HEK293T (cell line): ENCODE measurements at places on chromosomes 1 and 21.

DNA sequence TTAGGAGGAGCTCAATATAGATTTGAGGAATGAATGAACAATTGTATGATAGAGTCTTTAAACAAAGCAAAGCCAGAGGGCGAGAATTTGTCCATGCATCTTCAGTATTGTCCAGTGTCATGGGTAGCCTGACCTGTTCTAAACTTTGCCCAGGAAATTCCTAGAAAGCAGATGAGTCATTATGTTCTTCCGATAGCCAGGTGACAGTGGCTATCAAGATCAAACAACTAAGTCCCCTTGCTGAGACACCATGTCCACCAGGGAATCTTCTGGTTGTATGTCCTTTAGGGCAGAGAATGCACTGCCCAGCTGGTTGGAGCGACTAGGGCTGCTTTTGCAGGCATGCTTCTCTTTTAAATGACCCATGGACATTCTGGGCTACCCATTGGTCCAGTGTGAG is 1.8 kb upstream of the SLC26A9 start:
- DNase-seq: no peak

- DNase-seq: no peak
Observed at GRCh38 chr1:27992276-27992675, 32.5 kb downstream of the XKR8 start.

GRCh38 chr21:26935977-26936376 is 30.9 kb downstream of the ADAMTS5 start:
- DNase-seq: no peak

GRCh38 chr1:13737398-13737797 is 37.4 kb downstream of the PRDM2 start:
- DNase-seq: no peak

- no peak for DNase-seq
Observed at GRCh38 chr1:34101151-34101550, 63.9 kb downstream of the CSMD2 start.

GRCh38 chr1:209076688-209077087 is 506.8 kb upstream of the CAMK1G start:
- DNase-seq: no peak

GRCh38 chr1:78587211-78587610 is 33.0 kb upstream of the IFI44L start:
- no peak for DNase-seq

DNA sequence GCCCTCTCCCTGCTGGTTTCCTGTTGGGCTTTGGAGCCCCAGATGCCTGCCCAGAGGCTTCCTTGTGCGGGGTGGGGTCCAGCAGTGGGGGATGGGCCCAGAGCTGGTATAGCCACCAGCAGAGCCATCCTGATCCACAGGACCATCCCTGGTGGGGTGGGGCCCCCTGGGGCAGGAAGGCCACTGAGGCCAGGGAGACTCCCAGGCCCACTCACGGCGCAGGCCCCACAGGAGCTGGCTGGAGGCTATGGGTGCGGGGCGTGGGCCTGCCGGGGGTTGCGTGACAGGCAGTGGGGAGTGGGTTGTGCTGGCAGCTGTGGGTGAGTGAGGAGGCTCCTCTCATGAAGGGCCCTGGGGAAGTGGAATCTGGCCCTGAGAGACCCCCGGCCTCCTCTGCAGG is 5.7 kb downstream of the LRRC3 start:
- no peak for DNase-seq

DNA sequence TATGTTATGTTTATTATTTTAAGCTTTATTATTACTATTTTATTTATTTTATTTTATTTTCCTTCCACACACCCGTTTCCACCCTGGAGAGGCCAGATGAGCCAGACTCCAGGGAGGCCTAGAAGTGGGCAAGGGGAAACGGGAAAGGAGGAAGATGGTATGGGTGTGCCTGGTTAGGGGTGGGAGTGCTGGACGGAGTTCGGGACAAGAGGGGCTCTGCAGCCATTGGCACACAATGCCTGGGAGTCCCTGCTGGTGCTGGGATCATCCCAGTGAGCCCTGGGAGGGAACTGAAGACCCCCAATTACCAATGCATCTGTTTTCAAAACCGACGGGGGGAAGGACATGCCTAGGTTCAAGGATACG is 468 bp upstream of the MX1 start:
- DNase-seq: no peak

GRCh38 chr1:159853417-159854115 is 8.9 kb downstream of the VSIG8 start:
- DNase-seq: no peak

GRCh38 chr1:190403402-190403801 is 74.3 kb downstream of the BRINP3 start:
- no peak for DNase-seq

GRCh38 chr21:31622397-31622796 is 37.1 kb upstream of the SOD1 start:
- no peak for DNase-seq

DNA sequence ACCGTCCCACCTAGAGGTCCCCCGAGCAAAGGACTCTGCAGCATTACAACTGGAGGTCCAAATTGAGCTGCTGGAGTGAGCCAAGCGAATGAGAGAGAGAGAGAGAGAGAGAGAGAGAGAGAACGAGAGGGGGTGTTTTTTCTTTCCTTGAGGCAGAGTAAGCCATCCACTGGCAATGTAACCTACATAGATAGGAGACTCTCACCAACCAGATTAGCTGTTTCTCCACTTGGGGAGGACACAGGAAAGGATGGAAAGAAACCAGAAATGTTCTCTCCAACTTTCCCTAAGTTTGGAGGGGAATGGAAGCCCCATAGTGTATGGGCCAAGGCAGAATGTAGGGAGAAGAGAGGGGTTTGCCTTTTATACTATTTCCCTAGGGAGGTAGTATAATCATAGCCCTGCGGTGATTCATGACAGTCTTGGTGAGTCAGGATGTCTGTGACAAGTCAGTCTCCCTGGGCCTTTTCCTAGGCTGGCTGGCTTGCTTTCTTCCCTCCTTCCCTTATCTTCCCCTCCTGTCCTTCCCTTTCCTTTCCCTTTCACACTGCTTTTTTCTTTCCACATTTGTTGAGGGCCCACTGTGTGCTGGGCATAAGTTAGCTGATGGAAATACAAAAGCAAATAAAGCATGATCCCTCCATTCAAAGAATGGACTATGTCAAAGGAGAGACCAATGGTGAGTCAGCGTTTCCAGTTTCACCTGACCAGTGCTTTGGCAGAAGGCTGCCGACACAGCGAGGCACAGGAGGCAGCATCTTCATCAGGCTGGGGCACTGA is 7.1 kb downstream of the FNDC7 start:
- DNase-seq: no peak

- no peak for DNase-seq
Observed at GRCh38 chr1:172338295-172338735, 82.2 kb upstream of the C1orf105 start.

GRCh38 chr21:26148071-26148839 is 22.3 kb downstream of the APP start:
- DNase-seq: no peak

DNA sequence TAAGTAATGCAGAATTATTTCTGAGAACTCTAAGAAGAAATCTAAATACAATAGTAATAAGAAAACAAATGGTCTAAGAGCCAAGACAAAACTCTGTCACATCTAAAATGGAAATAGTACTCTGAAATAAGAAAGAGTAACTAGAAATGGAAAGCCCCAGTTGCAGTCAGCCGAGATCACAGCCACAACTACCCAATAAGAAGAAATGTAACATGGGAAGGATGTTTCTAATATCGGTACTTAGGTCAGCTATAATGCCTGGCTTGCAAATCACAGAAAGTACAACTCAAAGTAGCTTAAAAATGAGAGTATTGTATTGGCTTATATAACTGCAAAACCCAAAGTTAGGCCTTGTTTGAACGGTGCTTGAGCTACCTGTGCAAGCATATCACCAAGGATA is 58.6 kb upstream of the USP25 start:
- no peak for DNase-seq

DNA sequence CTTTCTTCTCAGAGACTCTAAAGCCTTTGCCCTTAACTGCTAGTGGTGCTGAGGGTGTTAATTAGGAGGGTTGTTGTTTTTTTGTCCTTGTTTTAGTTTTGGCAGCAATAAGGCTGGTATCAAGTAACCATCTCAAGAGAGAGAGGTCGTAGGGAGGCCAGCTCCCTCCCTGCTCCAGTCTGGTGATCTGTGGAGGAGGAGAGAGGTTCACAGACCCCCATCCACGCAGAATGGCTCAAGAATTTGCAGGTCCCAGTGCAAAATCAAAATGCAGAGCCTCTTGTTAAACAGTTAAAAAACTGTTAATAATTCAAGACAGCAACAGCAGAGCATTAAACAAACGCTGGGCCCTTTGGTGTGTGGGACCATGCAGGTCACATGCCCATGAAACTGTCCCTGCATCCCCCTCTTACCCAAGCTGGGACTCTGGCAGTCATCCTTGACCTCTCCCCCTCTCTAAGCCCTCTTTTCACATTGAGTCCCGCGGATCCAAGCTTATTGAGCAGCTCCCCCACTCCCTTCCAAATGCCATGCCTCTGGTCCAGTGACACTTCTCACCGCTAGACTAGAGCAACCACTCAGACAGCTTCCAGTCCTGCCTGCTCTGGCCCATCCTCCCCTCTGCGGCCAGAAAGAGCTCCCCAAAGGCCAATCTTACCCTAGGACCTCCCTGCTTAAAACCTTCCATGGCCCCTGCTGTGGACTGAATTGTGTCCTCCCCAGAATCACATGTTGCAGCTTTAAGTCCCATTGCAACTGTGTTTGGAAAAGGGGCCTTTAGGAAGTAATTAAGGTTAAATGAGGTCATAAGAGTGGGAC is 47.7 kb upstream of the RPL11 start:
- DNase-seq: no peak

GRCh38 chr1:200739702-200740570 is 1.2 kb downstream of the CAMSAP2 start:
- no peak for DNase-seq

DNA sequence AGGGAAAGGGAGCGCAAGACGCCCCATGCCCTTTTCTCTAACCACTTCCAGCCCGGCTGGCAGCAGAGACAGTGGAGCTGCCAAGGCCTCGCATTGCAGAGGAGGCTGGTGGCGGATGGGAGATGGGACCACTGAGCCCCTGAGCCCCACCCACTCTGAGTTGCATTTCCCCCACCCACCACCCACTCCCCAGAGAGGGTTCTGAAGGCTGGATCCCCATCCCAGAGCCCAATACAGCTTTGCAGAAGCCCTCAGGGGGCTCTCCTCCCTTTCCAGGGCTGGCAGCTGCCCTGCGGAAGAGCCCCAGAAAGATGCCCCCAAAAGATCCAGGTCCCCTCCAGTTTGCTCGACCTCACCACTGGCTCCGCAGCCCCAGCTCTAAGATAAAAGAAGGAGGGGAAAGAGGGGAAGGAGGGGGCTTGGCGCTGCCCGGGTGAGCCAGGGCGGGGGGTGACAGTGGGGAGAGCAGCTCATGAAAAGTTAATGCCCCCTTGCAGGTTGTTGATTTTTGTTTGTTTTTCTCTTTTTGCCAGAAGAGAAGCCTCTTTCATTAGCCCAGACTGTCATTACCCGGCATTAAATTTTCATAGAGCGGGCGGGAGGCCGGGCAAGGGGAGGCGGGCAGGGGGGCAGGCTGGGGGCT is 38.4 kb upstream of the CASZ1 start:
- no peak for DNase-seq

DNA sequence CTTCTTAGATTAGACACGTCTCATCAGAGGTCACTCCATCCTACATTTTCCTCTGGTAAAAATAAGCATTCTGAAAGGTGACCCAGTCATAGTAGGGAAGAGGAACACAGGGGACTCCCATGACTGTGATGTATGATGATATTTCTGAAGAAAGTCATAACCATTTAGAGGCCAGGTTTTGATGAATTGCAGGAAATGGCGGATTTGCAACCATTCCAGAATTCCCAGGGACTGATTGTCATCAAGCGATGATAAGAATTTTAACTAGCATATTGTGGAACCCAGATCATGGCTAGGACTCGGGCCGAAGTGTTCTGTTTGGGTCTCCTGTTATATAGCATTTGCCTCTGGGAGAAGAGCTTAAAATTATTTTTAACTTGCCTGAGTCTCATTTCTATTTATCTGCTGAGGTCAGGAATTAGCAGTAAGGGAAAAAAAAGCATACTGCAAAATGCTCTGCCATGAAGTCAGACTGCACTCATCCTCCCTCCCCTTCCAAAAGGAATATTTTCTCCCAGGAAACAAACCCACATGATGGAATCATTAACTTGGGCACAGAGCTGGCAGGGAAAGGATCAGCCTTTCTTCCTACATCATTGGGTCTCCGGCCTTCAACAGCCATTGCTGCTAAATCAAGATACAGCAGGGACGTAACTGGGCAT is 286.7 kb downstream of the HLX start:
- DNase-seq: no peak

DNA sequence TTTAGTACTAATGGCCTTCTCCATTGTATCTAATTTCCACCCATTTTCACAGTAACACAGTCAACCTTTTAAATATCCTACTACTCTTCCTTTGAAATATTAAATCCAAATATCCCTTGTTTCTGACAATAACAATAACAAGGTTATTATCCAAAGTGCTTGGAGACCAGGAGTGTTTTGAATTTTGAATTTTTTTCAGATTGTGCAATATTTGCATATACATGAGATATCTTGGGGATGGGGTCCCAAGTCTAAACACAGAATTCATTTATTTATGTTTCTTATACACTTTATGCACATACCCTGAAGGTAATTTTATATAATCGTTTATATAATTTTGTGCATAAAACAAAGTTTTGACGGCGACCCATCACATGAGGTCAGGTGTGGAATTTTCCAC is 17.5 kb downstream of the DMAP1 start:
- no peak for DNase-seq

GRCh38 chr21:38277501-38278131 is 20.8 kb downstream of the KCNJ15 start:
- DNase-seq: no peak

DNA sequence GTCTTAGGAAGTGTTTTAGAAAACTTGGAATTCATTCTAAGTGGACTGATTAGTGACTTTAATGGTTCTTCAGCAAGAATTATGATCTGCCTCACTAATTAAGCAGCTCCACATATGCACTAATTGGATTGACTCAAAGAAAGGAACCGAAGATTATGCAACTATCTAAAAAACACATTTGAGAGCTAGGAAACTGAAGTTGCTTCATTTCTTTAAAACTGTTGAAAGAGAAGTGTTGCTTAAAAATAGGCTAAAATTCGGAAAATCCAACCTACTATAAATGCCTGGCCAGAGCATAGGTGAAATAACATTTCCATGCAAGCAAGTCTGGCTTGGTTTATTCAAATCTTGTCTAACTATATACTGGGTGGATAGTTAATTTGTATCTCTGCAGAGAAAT is 502.9 kb upstream of the ZRANB2 start:
- DNase-seq: no peak

GRCh38 chr1:25902462-25902861 is 3.8 kb downstream of the STMN1 start:
- no peak for DNase-seq

- DNase-seq: no peak
Observed at GRCh38 chr1:204509186-204509635, 7.0 kb upstream of the MDM4 start.
